Stimulated activated CD4-positive, alpha-beta T cell treated with anti-CD3 and anti-CD28 coated beads, Interleukin-4, amount 100 ng/mL, for 4 hours (primary cell): ENCODE measurements at places on chromosomes 11 and 22.

GRCh38 chr11:118659953-118660680, 19.3 kb downstream of the TREH start:
- no peak for DNase-seq

DNA sequence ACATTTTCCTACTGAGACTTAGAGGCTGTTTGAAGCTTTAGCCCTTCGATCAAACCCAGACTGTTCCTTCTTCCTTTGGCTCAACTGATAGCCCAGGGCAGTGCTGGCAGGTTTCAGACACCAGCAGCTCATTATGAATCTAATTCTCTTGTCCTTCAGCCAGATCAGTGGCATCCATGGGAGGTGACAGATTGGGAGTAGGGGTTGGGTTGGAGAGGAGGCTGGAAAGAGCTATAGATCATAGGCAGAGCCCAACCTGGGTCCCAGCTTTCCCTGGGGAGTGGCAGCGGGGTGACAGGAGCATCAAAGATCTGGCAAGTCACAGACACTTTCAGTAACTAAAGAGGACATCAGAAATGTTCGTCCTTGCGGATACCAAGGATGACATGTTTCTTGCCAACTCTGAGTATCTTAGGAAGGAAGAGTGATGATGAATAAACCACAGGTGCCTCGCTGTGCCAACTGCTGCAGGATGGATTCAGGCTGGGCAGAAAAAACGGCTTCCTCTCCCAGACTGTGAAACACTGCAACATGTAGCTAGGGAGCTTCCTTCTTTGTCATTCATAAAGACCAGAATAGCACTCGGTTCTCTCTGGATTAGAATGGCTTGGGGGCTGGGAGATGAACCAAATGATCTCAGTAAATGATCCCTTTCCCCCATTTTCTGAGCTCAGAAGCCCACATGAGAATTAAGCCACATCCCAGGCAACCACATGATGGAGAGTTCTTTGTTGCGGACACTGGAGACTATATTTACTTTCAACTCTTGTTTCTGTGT, 19.1 kb downstream of the ABCC8 start:
- DNase-seq, result no peak

GRCh38 chr11:58625826-58626460, 3.5 kb downstream of the CNTF start:
- no peak for DNase-seq

GRCh38 chr11:78332174-78332866, 85.3 kb downstream of the GAB2 start:
- DNase-seq, result no peak

DNA sequence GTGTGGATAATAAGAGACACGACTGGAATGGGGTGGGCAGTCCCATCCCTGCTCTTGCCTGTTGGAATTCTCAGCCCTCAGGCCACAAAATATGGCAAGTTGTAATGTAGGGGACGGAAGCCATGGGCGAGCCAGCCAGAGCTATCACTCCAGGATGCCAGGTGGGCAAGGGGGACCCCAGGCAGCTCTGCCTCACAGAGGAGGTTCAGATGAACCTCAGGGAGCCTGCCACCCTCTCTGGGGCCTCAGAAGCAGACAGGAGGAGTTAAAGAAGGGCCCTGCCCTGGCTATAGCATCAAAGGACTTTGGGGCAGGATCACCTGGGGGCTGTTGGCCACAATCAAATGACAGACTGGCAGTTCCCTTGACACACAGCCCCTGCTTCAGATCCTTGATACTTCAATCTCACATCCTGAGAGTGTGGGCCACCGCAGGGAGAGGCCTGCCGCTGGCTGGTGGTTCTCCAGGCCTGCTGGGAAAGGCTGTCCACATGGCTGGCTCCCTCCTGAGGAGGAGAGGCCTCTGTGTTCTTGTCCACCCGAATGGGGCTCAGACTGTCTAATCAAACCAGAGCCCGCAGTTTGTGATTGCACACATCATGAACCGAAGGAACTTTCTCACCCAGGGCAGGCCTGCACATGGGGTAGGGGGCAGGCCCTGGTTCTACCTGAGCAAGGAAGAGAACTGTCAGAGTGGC, 31.4 kb downstream of the IGLL1 start:
- no peak for DNase-seq

- DNase-seq, result no peak
Observed at GRCh38 chr11:122723576-122723975, 68.1 kb downstream of the UBASH3B start.

DNA sequence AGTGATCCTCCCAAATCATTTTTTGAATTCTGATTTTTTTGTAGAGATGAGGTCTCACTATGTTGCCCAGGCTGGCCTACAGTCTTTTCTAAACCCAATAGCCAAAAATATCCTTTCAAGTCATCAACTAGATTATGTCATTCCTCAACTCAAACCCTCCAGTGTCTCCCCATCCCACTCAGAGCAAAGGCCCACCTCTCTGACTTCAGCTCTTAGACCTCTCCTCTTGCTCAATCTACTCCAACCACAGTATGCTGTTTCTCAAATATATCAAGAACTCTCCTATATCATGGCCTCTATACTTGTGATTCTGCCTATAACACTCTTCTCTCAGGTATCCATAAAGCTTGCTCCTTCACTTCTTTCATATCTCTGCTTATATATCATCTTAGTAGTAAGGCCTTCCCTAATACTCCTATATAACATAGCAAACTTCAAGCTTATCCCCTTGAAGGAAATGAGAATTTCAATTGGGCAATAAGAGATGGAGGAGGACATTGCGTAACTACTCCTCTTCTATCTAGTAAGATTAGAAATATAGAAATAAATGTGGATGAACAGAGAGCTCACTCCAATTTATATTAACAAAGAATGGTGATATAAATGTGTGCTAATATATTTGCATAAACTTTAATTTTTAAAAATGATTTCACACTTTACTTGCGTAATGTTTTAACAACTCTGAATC, 24.5 kb downstream of the DLG2 start:
- no peak for DNase-seq

DNA sequence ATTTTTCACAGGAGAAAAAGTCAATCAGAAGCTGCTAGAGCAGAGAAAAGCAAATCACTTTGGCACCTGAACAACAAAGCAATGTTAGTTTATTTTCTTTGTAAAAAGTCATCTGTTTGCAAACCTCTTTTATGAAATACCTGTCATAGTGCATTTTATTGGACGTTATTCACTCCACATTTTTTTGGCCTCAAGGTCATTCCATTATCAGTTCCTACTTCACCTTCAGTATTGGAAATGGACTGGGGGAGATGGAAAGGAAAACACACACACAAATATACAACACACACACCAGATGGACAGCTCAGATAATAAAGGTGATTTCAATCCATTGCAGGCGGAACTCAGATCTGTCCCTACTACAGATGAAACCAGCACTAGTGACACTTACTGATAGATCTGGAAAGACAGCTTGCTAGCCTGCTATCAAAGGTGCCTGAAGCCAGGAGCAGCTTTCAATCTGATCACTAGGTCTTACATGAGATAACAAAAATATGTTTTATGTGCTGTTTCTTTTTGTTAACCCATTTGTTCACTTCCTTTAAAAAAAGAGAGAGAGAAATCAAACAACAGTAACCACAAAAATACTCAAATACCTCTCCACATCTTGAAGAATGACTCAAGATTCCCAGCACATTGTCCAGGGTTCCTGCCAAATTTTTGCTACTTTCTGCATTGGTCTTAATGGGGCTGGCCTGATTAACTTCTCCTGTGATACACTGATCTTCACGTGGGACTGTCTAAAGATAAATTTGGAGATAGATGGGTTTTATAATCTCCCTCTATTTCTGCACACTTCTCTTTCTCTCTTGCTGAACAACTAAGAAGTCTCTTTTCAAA, 844.3 kb upstream of the TENM4 start:
- no peak for DNase-seq

- no peak for DNase-seq
Observed at GRCh38 chr11:91630916-91631673, 593.5 kb upstream of the FAT3 start.

- DNase-seq, result no peak
Observed at GRCh38 chr11:69867076-69868005, 48.1 kb upstream of the FGF3 start.

DNA sequence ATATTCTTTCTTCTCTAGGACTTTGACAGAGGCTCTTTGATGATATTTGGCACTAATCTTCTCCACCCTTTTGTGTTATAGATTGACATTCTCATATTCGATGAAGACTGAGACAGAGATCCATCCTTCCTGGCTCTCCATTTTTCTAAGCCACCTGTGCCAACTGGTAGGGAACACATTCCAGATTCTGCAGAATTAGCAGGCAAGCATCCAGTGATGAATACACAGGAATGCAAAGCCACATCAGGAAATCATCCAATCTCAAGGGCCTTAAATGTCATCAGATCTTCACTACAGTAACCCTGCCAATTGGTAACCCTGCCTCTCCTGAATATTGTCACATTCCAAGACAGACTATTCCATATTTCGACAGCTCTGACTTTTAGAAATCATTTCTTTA, 718.4 kb upstream of the API5 start:
- no peak for DNase-seq

- DNase-seq, result no peak
Observed at GRCh38 chr11:12130180-12130980, 20.0 kb downstream of the MICAL2 start.

DNA sequence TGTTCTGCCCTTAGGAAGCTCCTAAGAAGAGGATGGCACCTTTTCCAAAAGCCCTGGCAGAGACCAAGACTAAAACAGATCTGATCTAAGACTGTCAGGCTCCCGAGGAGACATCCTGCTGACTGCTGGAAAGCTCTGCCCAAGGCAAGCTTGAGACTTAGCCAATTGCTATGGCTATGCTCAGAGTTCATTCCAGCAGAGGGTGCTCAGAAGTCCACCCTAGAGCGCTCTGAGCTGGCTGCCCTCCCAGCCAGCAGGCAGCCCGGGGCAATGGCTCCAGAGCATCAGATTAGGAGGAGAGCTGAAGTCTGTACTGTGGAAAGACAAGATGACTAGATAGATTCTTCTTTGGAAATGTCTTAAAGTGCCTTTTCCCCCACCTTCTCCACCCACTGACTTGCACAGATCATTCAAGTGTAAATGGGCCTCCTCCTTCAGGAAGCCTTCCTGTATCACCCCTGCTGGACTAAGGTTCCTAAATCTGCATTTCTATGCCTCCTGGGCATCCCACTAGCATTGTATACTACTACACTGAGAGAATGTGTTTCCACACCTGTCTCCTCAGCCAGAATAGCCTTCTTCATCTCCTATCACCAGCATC, 23.4 kb downstream of the LRRC55 start:
- no peak for DNase-seq

DNA sequence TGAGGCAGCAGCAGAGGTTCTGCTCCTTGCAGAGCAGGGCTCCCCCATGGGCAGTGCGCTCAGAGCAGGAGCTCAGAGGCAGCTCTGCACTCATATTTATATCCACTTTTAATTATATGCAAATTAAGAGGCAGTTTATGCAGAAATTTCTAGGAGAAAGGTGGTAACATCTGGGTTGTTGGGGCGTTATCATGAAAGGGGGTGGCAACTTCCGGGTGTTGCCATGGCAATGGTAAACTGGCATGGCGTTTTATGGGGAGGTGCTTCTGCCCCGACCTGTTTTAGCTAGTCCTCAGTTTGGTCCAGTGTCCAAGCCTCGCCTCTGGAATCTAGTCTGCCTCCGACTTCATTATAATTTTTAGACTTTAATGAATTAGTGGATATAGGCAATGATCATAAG, 1191.7 kb downstream of the TBC1D22A start:
- DNase-seq, result no peak

DNA sequence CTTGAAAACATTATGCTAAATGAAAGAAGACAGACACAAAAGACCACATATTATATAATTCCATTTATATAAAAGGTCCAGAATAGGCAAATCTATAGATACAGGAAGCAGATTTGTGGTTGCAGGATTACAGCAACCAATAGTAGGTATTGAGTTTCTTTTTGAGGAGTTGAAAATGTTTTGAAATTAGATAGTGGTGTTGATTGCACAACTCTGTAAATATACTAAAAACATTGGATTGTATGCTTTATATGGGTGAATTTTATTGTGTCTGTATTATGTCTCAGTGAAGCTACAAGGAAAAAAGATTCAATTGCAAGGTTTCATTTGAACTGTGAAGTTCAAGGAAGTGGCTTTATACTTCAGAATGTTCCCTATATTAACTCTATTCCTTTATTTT, 3.0 kb upstream of the RRAS2 start:
- no peak for DNase-seq

- DNase-seq, result no peak
Observed at GRCh38 chr11:35215945-35216344, 77.0 kb downstream of the CD44 start.

DNA sequence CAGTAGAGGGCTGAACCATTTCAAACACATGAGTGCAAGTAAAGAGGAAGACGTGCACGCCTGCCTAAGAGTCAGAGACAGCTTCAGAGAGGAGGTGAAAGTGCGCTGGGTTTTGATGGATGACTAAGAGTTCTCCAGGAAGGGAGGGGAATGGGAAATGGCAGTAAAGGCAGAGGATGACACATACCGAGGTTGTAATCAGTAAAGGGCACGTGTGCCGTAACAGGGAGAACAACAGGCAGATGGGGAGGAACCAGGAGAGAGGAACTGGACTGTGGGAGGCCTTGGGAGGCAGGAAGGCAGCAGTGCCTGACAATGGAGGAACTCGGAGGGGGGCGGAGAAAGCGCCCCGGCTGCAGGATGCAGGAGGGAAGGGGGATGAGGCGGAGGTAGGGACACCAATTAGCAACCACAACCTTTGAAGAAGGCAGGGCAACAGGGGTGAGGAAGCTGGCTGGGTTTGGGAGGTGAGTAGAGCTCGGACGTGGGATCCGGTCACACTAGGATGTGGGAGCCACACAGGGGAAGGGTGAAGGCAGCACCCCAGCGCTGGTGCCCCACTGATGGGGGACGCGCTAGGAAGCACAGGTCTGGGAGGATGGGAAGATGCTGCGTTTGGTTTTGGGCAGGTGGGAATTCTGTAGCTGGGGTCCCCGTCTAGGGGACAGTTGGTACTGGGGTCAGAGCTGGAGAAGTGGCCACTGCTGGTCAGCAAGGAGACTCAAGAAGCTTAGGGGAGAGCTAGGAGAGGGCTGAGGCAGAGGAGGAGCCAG, 67.4 kb downstream of the SCUBE1 start:
- DNase-seq, result no peak

- no peak for DNase-seq
Observed at GRCh38 chr22:43743131-43743530, 69.0 kb downstream of the EFCAB6 start.

DNA sequence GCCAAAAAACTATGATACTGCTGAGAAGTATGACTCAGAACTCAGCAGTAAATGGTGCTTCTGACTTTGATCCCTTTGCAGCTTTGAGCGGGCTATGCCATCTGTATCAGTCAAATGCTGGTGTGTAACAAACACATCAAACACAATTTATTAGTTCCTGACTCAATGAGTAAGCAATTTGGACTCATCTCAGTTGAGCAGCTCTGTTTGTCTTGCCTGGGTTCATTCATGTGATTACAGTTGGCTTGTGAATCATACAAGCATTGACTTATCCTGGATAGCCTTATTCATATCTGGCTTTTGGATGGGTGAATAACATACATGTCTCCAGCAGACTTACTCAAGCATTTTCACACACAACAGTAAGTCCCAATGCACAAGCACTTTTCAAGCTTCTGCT, 858.8 kb downstream of the METTL15 start:
- DNase-seq, result no peak

- no peak for DNase-seq
Observed at GRCh38 chr11:16097543-16097942, 258.8 kb downstream of the SOX6 start.

GRCh38 chr11:60098508-60098907, 10.0 kb downstream of the MS4A2 start:
- no peak for DNase-seq

- no peak for DNase-seq
Observed at GRCh38 chr22:48819961-48820360, 1007.7 kb downstream of the BRD1 start.
